ENCODE measurements at places on chromosomes 2 and 18.

DNA sequence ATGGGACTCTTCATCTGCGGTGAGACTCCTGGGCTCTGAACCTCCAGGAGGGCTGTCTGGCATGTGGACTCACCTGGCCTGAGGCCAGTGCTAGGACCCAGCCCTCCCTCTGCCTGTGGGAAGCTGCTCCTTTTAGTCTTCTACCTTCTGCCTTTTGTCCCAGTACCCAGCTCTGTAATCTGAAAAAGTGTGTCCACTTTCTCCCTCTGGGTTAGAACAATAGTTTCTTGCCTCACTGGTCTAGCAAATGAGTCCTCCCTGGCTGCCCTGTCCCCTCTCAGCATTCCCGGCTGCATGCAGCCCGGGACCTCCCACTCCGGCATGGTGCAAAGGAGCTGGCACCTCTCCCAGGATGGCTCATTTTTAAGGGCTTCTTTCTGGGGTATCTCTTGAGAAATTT, 25.9 kb downstream of the GKN2 start:
- DNase-seq: no peak

DNA sequence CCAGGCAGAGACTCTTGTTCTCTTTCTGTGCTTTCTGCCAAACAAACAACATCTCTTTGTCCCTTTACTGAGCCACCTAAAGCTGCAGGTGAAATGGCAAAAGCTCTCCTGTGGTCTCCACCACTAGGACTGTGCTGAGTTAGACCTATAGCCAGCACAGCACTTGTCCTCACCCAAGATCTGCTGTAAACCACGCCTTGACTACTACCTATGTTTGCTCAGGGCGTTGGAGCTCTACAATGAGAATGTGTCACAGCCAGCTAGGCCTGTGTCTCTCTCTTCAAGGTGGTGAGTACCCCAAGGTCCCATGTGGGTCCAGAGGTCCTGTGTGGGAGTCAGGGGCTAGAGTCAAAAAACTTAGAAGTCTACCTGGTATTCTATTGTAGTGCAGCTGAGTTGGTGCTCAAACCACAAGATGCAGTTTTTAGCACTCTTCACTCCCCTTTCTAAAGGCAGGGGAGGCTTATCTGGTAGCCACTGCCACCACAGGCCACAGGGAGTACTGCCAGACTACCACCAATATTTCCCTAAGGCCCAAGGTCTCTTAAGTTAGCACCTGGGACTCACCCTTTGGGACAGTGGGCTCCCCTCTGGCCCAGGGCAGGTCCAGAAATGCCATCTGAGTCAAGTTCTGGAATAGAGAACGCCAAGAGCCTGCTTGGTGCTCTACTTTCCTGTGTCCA, 96.8 kb upstream of the RPRM start:
- DNase-seq: no peak

DNA sequence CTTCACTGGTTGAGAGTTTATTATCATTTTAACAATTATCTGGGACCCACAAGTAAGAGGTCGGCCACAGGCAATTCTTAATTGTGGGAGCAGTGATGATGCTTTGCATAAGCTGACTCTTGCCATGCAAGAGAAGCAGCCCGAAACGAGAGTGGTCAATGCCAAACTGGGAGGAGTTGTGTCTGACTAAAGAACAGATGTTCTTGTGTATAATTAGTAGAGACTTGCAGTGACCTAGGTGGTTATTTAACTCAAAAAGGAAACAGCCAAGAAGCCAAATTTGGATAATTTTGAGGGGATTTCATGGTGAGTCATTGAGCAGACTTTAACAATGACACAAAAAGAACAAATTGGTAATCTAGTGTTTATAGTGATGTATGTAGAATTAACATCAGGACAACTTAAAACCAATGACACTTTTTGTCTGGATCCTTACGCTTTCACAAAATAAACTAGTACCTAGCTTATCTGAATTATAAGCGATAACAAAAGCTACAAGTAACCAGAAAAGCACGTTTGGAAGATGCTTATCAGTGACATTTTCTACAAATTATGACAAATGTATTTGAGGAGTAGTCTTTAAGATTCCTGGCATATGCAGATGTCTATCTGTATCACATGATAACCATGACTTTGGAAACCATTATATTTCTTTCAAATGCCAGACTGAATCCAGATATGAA, 184.7 kb upstream of the DLGAP1 start:
- DNase-seq: no peak

- DNase-seq: no peak
Measured at GRCh38 chr2:11132036-11132671, 23.1 kb upstream of the SLC66A3 start.
